NK-92 treated with Interleukin-12 subunit alpha and Interleukin-12 subunit beta, amount 100 ng/mL, for 24 hours (cell line): ENCODE measurements at places on chromosomes 6 and 20.

GRCh38 chr6:108353853-108354252, 59.0 kb downstream of the AFG1L start:
- no peak for DNase-seq

- no peak for DNase-seq
Measured at GRCh38 chr6:34806738-34807453, 15.0 kb downstream of the BLTP3A start.

DNA sequence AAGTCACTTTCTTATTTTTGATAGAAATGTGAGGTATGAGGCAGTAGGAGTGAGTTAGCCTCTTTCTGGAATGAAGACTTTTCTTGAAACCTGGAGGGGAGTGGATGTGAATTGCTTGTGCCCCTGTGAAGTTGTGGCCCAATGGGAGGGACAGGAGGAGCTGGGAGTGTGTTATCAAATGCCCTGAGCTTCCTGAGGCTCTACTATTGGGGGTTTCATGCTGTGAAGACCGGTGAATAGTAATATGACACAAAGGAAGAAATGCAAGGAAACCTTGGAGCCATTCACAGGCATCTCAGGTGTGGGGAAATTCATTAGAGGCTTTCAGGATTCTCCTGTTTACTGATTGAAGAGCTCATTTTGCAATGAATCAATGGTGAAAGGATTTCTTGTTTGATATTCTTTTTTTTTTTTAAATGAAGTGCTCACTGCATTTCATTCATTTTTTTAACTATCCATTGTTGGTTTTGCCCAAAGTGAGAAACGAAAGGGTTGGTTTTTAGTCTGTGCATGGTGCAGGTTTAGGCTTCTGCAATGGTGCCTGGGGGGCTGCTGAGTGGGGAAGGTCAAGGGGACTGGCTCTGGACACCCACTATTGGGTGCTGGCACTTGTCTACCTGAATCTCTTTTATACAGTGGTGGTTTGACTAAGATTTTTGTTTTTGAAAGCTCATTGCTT, 8.2 kb downstream of the RNF144B start:
- DNase-seq: no peak

GRCh38 chr20:22470620-22471026, 113.7 kb downstream of the FOXA2 start:
- DNase-seq: no peak

DNA sequence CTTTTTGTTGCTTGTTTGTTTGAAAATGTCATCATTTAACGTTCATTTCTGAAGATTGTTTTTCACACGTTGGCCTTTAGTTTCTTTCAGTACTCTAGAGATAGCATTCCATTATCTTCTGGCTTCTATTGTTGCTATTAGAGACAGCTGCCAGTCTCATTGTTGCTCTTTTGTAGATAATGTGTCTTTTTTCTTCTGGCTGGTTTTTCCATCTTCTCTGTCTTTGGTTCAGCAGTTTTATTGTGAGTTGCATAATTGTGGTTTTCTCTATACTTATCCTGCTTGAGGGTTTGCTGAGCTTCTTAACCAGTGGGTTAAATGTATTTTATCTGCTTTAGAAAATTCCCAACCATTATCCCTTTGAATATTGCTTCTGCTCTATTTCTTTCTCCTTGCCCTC, 23.2 kb upstream of the AIG1 start:
- no peak for DNase-seq

DNA sequence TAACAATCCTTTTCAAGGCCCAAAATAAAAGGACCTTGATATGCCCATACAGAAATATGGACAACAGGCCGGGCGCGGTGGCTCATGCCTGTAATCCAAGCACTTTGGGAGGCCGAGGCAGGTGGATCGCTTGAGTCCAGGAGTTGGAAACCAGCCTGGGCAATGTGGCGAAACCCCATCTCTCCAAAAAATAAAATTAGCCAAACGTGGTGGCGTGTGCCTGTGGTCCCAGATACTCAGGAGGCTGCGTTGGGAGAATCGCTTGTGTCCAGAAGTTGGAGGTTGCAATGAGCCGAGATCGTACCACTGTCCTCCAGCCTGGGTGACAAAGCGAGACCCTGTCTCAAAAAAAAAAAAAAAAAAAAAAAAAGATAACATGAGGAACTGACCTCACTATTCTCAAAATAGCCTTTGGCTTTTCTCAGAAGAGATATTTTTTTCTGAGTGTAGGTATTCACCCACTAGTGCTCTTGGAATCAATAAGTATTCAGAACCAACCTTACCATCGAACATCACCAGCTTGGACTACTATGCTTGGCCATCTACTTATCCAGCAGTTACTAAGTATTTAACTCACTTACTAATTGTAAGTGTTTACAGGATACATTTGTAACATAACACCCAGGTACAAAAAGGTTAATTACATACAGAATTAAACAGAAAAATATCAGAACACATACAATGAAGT, 99.2 kb downstream of the OR2B2 start:
- no peak for DNase-seq

GRCh38 chr20:46622165-46622564, 29.1 kb downstream of the SLC13A3 start:
- DNase-seq: no peak

DNA sequence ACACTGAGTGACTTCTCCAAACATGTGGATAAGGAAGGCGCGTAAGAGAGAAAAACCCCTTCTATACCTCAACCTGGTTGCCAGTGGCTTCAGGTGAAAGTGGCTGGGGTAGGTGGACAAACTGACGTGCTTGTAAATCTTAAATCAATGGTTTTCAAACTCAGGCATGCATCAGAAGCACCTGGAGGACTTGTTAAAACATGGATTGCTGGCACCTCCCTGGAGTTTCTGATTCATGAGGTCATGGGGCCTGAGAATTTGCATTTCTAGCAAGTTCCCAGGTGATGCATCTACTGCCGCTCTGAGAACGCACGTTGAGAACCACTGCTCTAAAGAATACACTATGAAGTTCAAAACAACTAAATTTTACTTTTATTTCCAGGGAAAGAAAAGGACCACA, 31.9 kb upstream of the TAB2 start:
- DNase-seq: no peak

- no peak for DNase-seq
Measured at GRCh38 chr6:13679996-13680395, 31.6 kb downstream of the RANBP9 start.

DNA sequence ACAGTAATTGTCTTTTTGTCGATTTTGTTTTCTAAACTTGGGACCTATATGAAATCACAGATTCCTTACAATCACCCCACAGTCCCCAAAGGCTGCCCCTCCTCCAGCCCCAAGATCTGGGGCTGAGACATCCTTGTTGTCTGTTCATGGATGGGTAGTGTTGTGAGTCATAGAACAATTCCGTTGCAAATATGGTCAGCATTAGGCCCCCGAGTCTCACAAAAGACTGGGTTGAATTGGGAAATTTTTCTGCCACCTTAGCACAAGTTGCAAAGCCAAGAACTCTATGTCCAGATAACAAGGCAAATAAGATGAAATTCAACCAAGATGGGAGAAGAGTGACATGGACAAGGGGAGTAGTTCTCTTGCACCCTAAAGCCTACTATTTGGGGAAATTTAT, 10.5 kb upstream of the TAB2 start:
- DNase-seq: no peak

DNA sequence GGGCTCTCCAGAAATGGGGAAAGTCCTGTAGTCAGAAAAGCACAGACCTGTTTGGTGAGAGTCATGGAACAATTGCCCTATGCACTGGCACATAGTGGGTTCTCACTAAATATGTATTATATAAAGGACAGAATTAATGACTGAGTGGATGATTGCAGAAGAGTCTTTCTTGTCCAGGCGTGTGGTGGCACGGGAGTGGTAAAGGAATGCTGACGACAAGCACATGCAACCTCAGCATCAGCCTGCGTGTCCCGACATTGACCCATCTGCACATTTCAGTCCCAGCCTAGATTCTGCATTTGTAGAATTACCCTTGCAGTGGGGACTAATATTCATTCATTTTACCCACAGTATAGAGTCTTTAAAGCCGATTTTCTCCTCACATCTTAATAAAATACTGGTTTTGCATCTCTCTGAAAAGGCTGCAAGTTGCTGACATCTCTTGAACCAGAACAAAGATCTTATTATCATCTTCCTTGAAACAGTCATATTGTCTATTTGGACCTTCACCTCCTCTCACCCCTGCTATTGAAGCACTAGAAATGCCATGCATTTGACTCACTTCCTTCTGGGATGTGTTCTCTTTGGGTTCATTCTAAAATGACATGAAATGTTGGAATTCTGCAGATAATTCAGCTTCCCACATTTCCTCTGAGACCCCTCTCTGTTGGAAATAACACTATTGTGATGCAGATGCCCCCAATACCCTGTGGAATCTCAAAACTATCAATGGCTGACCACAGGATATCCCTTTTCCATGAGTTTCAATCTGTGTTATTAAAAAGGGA, 883.6 kb upstream of the FLRT3 start:
- DNase-seq: no peak

DNA sequence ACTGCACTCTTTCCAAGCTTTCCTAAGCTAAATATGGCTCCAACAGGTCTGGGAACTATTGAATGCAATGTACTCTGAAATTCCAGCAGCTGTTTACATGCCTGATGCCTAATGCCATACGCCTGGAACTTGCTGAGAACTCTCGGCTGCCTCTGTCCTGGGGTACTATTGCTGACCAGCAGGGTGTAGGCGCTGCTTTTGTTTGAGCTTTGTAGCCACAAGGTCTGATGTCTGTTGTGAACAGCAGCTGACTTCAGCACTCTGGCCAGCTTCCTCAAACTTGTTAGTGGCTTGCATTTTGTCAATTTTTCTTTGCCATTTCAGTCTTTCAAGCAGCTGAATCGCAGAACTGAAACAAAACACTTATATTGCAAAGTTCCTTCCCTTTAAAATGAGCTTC, 26.7 kb downstream of the SAYSD1 start:
- no peak for DNase-seq

- DNase-seq: no peak
Measured at GRCh38 chr6:116206231-116206903, 47.5 kb downstream of the TSPYL4 start.

GRCh38 chr6:28711325-28711724, 185.6 kb downstream of the GPX5 start:
- no peak for DNase-seq

- DNase-seq: no peak
Measured at GRCh38 chr6:136427378-136427717, 122.9 kb downstream of the MAP7 start.

DNA sequence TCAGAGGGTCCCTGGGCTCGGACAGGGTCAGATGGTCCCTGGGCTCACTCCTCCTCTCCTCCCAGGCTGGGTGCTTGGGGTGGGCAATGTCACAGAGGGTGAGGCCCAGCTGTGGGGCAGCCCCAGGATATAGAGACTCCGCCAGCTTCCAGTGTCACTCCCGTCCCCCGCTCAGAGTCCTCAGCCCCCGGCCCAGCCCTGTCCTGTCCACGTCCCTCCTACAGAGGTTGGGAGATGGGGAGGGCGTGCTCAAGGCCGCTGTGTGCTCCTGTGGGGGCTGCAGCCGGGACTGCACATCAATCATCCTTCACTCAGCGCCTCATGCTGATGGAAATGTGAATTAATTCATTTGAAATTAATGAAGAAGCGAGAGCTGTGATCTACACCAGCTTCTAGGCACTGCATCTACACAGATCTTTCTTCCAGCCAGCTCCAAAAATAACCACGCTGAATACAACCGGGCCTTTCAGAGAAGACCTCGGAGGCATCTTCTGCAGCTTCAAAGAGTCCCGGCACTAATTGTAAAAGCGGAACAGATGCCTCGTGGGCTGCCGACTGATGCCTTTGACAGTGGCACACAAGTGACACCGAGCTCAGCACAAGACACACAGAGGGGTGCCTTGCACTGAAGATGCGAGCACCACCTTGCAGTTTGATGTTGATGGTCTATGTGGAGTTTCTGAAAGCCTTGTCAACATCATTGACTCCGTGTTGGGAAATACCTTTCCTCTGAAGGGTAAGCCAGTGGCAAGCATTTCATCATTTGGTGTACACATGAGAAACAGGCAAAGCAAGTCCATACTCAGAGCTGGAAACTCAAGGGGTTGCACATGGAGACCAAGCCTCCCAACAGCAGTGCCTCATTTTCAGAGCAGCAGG, 39.3 kb downstream of the DACT2 start:
- no peak for DNase-seq

- no peak for DNase-seq
Measured at GRCh38 chr20:20594171-20594530, 118.3 kb downstream of the RALGAPA2 start.

- no peak for DNase-seq
Measured at GRCh38 chr6:102298051-102298450, 904.5 kb downstream of the GRIK2 start.

- DNase-seq: no peak
Measured at GRCh38 chr6:143222801-143223231, 162.1 kb downstream of the AIG1 start.

- DNase-seq: no peak
Measured at GRCh38 chr6:8103726-8104125, 1.4 kb upstream of the EEF1E1 start.

DNA sequence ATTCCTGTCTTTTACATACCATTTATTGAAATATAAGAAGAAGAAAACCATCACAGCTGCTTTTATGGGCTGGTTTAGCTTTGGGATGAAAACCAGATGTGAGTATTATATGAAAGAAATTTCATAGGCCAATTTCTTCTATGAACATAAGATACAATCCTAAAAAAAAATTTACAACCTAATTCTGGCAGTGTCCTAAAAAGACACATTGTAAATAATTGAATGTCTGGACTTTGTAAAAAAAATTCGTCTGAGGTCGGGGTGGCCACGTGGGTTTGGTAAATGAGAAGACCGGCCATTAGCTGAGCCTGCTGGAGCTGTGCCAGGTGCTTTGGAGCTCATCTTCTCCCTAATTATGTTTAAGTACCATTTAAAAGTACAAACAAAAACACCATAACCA, 26.8 kb downstream of the DACT2 start:
- no peak for DNase-seq

DNA sequence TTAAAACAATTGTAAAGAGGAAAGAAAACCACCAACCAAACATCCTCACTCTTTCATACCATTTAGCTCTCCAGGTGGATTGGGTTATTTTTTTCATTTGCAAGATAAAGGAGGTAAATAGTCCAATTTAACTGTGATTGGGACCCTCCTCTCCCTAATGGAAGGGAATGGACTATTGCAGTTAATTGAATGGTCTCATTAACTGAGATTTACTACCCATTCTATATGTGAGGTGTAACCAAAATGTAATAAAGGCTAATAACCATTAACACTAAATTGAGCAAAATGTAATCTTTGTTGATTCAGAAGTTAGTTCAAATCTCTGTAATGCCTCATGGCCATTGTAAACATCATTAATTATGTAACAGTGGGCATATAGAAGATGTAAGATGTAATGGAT, 105.0 kb downstream of the KLHL32 start:
- no peak for DNase-seq

- DNase-seq: no peak
Measured at GRCh38 chr6:29770306-29770705, 47.1 kb downstream of the HLA-F start.

GRCh38 chr6:57162028-57162427, 10.1 kb upstream of the BAG2 start:
- no peak for DNase-seq
